ENCODE measurements at places on chromosomes 6 and 20.

DNA sequence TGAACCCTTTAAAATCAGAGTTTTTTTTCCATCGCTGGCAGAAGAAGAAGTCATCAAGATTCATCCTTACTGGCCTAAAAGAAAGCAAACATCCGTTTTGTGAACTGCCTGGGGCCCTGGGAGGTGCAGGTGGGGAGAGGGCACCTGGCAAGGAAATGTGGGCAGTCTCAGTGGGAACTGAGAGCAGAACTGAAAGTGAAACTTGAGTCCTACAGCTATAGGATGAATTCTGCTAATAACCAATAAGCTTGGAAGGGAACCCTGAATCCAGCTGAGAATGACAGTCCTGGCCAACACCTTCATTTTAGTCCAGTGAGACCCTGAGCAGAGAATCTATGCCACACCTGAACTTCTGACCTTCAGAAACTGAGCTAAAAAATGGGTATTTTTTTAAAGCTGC, 130.1 kb upstream of the ASCC3 start:
- peak; percentile 14 for DNase-seq

- DNase-seq, result no peak
These were observed 367 bp upstream of the PCIF1 start for GRCh38 chr20:45934046-45934585.

- no peak for DNase-seq
These were observed 36.0 kb upstream of the TCP11 start for GRCh38 chr6:35177157-35177556.

DNA sequence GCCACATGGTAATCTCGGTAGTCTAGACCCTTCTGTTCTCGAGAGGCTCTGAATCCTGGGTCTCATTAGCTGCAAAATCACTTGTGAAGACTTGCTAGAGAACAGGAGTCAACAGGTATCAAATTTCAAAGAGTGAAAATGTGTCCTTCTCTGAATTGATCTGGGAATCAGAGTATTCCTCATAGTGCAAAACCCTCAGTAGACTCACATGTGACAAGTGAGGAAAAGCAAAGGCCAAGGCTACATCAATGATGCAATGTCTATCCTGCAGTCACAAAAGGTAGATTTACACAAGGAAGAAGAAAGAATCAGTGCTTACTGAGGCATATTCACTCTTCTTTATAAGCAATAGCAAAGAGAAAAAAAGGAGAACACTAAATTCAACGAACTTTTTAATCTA, 1220.0 kb upstream of the GJE1 start:
- DNase-seq, result no peak

DNA sequence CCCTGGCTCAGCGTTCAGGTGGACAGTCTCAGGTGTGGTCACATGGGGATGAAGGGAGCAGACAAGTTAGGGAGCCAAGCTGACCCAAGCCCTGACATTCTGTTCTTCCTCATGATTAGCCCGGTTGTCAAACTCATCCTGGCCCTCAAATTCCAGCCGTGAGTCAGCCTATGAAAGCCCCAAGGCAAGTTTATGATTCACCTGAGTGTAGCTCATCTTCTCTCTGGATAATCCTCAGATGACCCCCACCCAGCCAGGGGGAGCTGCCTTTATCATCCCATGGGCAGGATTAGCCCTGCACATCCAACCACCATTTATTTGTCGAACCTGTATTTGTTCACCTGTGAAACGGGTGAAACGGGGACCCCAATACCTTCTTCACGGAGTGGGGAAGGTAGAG, 161.9 kb downstream of the DHX35 start:
- no peak for DNase-seq

- DNase-seq, result no peak
These were observed 99.6 kb upstream of the DST start for GRCh38 chr6:56742122-56742791.

- no peak for DNase-seq
These were observed 273.9 kb downstream of the RFPL4B start for GRCh38 chr6:112620812-112621569.

DNA sequence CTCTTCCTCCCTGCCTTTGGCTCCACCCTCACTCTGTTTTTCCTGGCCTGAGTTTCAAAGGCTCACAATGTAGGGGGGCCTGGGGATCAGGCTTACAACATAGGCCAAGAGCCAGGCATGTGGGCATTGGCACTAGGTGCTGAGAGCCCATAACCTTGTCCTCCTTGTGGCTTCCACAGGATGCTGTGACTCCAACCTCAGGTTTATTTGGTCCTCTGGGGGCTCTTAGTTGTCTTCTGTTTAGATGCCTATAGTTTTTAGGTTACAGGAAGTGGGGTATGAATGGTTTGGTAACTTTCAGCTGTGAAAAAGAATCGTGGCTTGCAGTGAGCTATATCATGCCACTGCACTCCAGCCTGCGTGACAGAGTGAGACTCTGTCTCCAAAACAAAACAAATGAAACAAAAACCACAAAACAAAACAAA, 25.6 kb downstream of the MMP24 start:
- peak; percentile 60 for DNase-seq

DNA sequence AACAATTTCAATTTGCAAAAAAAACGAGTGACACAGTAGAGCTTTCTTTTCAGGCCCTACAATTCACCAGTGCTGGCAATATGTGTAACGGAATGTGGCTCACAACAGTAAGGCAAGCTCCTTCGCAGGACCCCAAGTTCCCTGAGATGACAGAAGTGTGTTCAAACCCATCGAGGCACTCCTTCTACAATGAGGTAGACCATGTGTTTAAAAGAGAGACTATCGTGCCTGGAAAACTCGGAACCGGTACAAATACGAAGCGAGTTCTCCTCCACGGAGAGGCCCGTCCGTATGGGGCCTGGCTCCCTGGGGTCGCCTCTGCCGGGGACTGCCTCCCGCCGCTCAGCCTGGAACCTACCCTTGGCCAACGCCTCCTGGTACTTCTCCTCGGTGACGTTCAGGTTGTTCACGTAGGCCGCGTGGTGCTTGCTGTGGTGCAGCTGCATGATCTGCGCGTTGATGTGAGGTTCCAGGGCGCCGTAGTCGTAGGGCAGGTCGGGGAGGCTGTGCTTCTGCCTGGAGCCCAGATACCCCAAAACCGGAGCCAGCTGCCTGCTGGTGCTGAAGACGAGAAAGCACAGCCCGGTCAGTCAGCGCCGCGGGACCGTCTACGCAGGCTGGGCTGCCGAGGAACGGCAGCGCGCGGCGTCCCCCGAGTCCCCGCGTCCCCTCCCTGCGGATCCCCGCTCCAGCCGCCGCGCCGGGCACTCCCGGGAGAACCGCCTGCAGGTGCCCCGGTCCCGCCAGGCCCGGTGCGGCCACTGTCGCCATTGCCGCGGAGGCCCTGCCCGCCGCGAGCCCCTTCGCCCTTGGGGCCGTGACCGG, 526 bp downstream of the SOD2 start:
- DNase-seq, result peak; percentile 48

- no peak for DNase-seq
These were observed 41.7 kb upstream of the PRELID3B start for GRCh38 chr20:59084041-59084850.

GRCh38 chr6:70188202-70188601, 114.7 kb downstream of the COL9A1 start:
- DNase-seq, result no peak

GRCh38 chr6:56992703-56993102, 37.8 kb downstream of the BEND6 start:
- DNase-seq, result no peak

GRCh38 chr6:17874753-17875152, 112.7 kb downstream of the KIF13A start:
- DNase-seq, result no peak

GRCh38 chr6:150546457-150546856, 53.2 kb upstream of the PLEKHG1 start:
- no peak for DNase-seq

- no peak for DNase-seq
These were observed 28.0 kb downstream of the HLA-DPB1 start for GRCh38 chr6:33103776-33104175.

DNA sequence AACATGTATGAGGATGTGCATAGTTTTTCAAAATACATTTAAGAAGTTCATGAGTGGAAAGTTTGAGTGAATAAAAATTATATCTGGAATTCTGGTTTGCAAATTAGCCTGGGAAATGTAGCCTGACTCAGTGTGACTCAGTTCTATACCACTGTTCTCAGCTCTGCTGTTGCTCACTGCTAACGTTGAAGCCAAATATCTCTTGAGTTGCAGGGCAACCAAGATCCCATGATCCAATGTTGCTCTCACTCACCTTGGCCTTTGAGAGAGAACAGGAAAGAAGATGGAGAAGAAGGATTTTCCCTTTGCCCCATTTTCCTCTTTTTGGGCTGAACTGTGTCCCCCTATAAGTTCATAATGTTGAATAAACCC, 28.9 kb downstream of the PSMB9 start:
- DNase-seq, result no peak

DNA sequence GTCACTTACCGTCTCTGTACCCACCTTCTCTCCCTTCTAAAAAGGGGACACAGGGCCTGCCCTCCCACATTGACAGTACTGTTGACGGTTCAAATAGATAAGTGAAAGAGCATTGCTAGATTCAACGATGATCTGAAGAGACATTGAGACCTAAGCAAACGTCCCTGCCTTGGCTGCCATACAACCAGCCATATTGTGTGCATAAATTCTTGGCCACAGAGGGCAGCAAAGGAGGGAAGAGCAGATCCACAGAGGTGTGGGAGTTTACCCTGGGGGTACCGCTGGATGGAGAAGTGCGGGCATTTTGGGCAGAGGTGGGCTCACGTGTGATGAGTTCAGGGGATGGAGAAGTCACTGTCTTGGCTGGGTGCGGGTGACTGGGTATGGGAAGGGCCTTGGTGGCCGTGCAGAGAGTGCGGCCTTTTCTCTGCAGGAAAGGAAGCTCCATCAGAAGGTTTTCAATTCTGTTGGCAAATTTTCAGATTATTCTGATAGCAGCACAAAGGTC, 85.6 kb downstream of the POPDC3 start:
- DNase-seq, result no peak

GRCh38 chr20:7108929-7109328, 341.4 kb downstream of the BMP2 start:
- DNase-seq, result no peak

- DNase-seq, result no peak
These were observed 73.9 kb upstream of the NRSN1 start for GRCh38 chr6:24051942-24052589.

DNA sequence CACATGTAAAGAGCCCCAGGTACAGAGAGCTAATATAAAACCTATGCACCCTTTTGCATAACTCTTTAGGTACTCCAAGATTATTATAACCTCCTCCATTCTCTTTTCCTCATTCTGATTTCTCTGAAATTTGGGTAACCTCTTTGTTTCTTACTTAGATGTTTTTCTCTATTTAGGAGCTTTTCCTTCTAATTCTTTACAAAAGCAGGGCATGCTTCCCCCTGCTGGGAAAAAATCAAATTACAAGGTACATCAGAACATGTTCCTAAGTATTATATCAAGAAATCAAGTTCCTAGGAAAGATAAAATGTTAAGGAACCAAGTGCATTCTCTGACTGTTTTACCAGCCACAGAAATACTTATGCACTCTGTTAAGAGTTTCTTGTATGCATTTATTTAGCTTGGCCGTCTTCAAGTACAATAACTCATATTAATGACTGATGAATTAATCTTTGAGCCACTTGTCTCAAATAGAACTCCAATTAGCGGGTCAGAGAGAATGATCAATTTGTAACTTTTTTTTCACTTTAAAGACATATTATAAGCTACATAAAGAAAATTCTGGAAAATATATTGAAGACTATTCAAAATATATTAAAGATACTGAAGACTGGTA, 2.1 kb downstream of the KHDRBS2 start:
- no peak for DNase-seq

DNA sequence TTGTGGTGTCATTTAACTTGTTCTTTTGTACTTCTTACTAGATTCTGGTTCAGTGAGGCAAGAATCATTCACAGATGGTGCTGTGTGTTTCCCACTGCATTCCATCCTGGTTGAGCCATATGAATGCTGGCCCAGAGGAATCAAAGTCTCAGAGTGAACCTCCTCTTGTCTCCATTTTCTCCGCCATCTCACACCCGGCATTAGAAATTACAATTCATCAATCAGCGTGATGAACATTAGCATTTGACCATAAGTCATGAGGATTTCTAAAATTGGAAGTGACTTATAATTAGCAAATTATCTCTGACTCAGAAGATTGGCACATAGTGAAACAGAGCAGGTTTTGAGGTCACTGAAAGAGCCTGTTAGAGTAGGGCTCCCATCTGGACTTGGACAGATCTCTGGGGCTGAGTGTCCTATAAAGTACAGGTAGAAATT, 25.2 kb downstream of the TNFAIP3 start:
- no peak for DNase-seq

GRCh38 chr6:98014442-98015201, 731.6 kb upstream of the MMS22L start:
- no peak for DNase-seq

GRCh38 chr6:74870403-74870802, 335.4 kb downstream of the COL12A1 start:
- no peak for DNase-seq

DNA sequence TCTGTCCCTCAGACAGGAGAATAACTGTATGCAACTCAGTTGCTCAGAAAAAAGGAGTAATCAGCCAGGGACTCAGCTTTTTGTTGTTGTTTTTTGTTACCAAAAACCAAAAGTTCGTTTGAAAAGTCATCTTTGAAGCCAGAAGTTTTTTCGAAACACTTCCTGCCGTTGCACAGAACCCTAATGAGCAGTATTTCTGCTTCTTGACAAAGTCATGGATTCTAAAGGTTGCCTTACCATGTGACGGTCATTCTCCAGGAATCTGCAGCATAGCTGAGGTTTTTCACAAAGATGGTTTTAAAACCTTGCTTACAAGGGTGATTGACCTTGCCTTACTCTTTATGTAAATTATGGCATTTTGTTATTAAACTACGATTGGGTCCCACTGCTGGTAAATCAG, 1.9 kb downstream of the RAB32 start:
- DNase-seq, result no peak

- DNase-seq, result no peak
These were observed 260.9 kb downstream of the NKAIN2 start for GRCh38 chr6:124064317-124065113.

DNA sequence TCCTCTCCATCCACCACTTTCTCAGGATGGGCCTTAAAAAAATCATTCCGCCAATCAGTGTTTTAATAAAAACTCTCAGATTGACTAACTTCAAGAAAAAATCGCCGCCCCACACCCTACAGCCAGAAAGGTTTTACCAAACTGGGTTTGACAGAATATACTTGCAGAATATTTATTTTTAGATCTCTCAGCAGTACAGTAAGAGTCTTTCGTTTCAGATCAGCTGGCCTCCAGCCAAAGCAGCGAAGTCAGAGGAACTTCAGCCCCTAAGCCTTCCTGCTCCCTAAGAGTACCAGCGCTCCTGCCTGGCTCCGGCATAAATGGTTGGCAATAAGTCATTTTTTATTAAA, 24.7 kb downstream of the TBC1D7 start:
- DNase-seq, result no peak

Measured in central memory CD4-positive, alpha-beta T cell (primary cell).